ENCODE measurements at places on chromosomes 16 and 17.

GRCh38 chr16:85615852-85616606 lies 2.9 kb downstream of the GSE1 start:
- DNase-seq = peak; percentile 95

GRCh38 chr16:88703486-88704309 lies 2.5 kb downstream of the RNF166 start:
- DNase-seq = no peak

- DNase-seq = peak; percentile 44
These were observed 18.4 kb upstream of the CAPN15 start for GRCh38 chr16:508884-509736.

- DNase-seq = no peak
These were observed 76.7 kb downstream of the HLF start for GRCh38 chr17:55341432-55341831.

GRCh38 chr17:48905987-48906515 lies 2.2 kb upstream of the UBE2Z start:
- DNase-seq = no peak

- DNase-seq = no peak
These were observed 1.5 kb downstream of the SLC38A8 start for GRCh38 chr16:84040823-84041820.

GRCh38 chr17:34375426-34375997 lies 12.5 kb upstream of the CCL1 start:
- DNase-seq = no peak

DNA sequence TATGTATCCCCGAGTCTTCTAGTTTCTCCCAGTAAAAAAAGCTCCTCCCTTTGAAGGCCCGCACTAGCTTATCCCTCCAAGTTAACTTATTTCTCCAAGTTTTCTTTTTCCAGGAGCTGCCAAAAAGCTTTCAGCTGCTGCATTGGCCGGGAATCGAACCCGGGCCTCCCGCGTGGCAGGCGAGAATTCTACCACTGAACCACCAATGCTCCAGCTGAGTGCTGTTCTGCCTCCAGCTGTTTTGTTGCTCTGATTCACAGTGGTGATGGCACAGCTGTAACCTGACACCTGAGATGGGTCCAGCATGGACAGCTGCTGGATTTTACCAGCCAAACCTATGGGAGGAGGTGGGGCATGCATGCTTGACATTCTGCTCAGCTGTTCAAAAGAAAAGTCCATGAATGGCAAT lies 22.1 kb downstream of the VAC14 start:
- DNase-seq = peak; percentile 56

DNA sequence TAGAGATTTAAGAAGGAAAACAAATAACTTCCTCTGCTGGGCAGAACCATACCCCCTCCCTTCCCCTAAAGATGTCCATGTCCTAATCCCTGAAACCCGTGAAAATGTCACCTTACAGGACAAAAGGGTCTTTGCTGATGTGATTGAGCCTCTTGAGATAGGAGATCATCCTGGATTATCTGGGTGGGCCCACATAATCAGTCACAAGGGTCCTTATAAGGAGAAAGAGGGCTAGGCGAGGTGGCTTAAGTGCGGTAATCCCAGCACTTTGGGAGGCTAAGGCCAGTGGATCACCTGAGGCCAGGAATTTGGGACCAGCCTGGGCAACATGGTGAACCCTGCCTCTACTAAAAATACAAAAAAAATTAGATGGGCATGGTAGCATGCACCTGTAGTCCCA lies 12.0 kb upstream of the SLC39A11 start:
- DNase-seq = no peak

DNA sequence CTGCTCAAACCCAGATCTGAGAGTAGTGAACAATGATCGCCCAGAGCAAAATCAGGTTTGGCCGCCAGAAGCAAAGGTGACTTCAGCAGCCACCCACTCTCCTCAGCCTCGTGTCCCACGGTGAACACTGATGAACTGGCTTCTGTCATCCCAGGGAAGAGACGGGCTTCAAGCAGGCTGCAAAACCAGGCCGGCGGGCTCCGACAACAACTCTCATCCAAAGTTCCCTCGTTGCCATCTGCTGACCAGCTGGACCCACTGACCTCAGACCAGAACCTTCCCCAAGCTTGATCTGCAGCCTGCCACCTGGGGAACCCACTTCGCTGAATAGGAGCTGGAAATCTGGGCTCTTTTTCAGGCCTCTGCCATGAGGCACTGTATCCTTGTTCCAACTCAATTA lies 69.6 kb upstream of the MRTFB start:
- no peak for DNase-seq

DNA sequence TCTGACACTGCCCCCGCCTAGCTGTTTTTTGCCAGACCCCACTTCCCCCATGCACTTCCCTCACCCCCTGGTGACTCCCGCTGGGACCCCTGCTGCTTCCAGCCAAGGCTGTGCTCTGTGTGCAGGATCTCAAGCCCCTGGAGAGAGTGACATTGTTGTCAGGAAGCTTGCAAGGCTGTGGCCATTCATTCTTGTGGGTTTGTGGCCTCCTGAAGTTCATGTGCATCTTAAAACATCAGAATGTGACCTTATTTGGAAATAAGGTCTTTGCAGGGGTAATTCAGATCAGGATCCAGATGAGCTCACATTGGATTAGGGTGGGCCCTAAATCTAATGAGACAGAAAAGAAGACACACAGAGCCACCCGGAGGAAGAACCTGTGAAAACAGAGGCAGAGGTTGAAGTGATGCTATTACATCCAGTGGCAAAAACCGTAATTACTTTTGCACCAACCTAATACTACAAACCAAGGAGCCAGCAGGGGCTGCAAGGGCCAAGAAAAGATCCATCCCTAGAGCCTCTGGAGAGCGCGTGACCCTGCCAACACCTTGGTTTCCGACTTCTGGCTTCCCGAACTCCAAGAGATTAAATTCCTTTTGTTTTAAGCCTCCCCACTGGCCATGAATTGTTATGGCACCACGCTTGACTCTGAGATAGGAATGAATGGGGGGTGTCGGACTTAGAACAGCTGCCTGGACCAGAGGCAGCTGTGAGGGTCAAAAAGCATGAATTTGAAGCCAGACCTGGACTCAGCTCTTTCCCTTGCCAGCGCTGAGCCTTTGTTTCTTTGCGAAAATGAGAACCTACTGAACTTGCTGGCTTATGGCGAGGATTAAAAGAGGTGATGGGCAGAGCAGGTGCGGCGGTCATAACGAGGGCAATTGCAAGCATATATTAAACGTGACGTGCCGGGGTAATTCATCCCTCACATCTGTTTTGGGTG lies 75.5 kb downstream of the BMERB1 start:
- DNase-seq = no peak

DNA sequence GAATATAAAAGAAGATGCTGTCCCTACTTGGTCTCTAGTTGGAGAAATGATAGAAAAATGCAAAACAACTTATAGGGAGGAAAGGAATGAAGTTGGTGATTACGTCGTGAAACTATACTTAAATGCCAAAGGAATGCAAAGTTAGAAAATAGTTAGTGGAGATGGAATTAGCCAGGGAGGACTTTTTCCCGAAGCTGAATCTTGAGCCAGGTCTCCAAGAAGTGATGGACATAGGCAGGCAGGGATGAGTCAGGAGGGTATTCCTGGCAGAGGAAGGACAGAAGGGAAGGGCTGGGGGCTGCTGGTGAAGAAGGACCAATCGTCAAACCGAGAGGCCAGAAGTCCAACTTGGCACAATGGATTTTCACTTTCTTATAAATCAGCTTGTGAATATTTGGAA lies 1.8 kb downstream of the SNTB2 start:
- no peak for DNase-seq

GRCh38 chr17:43986225-43986981 lies 18.0 kb upstream of the NAGS start:
- no peak for DNase-seq

DNA sequence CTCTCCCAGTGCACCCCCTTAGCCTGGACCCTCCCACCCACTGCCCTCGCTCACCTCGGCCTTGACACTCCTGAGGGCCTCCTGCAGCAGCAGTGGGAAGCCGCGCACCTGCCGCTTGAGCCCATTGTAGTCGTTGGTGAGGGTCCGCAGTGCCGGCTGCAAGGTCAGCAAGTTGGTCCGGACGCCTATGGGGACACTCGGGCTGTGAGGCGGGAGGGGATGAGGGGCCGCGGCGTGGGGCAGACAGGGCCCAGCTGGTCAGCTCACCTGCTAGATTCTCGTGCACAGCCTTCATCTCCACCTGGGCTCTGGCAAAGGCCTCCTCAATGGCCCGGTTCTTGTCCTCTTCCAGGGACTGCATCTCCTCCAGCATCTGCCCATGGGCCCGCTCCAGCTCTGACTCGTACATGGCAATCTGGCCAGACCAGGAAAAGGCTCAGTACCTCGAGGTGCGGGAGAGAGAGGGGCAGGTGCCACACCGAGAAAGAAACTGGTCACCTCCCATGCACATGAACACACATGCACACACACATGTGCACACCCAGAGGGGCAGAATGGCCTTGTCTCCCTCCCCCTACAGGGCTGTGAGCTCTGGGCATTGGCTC lies 32.6 kb downstream of the KIFC3 start:
- DNase-seq = no peak

- DNase-seq = no peak
These were observed at the start of gene GGT6 for GRCh38 chr17:4560421-4560820. Gene GGT6, minus strand, starts transcription at chr17:4560577. Its CDS starts 56 bp downstream, at chr17:4560521.

- no peak for DNase-seq
These were observed 8.7 kb downstream of the CCL17 start for GRCh38 chr16:57413301-57413730.

DNA sequence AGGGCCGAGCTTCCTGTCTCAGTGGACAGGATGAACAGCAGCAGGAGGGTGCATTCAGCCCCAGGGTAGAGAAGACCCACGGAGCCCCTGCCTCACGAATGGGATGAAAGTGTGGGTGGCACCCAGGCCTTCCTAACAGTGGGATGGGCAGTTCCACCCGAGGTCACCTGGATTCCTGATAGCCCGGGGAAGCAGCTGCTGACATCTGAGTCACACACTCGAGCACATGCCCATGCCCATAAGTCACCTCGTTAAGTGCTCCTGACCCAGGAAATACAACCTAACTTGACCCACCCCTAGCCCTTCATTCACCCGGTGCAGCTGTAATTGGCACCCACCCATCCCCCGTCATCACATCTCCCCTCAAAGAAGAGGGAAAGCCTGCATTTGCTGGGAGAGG lies 85.3 kb upstream of the FOXF1 start:
- no peak for DNase-seq

DNA sequence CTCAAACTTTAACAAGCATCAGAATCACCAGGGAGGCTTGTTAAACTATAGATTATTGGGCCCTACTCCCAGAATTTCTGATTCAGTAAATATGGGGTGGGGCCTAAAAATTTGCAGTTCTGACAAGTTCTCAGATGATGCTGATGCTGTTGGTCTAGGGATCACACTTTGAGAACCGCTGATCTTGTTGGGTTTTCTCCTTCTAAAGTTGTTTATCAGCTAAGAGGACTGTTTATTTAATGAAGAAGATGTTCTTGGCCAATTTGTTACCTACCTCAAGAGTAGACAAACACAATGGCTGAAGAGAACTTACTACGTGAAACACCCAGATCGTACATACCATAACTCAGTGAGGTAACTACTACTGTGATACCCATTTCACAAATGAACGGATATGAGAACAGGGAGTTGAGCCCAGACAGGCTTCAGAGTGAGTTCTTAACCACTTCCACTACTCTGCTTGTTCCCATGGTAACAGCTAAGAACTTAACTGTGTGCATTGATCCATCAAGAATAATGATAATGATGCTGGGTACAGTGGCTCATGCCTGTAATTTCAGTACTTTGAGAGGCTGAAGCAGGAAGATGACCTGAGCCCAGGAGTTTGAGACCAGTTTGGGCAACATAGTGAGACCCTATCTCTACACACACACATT lies 85.3 kb upstream of the NSRP1 start:
- DNase-seq = no peak

DNA sequence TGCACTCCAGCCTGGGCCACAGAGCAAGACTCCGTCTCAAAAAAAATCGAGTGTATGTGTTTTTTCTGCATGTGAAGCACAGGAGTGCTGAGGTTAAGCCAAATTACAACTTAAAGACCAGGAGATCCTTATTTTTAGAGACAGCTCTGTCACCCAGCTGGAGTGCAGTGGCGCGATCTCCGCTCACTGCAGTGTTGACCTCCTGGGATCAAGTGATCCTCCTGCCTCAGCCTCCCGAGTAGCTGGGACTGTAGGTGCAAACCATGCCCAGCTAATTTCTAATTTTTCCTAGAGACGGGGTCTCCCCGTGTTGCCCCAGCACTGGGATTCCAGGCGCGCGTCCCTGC lies 7.5 kb upstream of the PPP1R27 start:
- no peak for DNase-seq

- DNase-seq = no peak
These were observed 1.8 kb upstream of the CDRT4 start for GRCh38 chr17:15469260-15469659.

DNA sequence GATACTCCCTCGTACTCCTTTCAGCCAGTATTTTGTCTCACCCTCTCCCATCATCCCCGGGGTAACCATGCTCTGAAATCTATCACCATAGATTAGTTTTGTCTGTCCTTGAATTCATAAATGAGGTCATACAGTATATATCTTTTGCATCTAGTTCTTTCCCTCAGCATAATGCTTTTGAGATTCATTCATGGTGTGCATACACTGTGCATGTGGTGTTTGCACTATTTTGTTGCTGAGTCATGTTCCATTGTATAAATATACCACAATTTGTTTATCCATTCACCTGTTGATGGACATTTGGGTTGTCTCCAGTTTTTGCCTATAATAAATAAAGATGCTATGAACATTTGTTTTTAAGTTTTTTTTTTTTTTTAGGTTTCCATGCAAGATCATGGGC lies 34.2 kb upstream of the NLRP1 start:
- peak; percentile 4 for DNase-seq

DNA sequence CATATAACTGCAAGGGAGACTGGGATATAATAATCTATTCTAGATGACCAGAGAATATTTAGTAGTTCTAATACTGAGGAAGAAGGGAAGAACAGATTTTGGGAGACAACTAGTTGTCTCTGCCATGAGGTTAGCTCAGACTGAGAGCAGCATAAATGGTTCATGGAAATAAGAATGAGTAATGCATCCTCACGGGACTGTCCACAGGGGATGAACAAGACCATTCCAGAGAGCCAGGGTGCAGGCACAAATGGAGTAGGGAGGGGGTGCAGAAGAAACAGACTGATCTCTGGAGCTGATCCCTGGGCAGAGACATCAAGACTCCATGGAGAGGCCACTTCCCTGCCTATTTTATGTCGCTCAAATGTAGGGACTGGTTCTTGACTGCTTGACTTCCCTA lies 30.4 kb downstream of the NLRC5 start:
- DNase-seq = no peak

DNA sequence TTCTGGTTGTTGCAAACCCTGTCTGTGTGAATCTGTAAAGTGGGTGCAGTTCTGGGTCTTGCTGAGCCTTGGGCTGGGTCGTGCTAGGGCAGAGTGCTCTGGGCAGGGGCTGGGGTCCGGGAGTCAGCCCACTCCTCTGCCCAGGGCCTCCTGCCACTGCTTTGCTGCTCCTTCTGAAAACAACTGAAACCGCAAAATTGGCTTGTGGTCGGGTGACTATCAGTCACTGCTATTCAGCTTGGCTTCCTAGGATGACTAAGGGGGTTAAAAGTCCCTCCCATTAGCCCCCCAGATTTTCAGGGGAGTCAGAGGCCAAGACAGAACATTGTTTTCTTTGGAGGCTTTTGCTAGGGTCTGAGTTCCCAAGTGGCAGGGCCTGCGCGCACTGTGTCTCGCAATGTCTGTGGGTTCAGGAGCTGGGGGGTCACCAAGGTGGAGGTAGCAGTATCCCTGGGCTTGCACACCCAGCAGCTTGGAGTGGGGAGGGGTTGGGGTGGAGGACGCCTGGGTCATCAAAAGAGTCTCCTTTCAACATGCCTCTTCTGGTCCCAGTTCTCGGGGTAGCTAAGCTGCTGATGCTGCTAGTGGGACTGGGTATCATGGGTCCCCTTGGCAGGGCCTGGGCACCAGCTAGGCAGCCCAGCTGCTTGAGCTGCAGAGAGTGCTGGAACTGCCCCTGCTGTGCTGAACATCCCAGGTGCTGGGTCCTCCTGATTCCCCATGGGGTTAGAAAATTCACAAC lies 13.5 kb upstream of the TBX21 start:
- DNase-seq = no peak

All from HuH-7 (cell line).